ENCODE measurements at places on chromosomes 12 and 14.

DNA sequence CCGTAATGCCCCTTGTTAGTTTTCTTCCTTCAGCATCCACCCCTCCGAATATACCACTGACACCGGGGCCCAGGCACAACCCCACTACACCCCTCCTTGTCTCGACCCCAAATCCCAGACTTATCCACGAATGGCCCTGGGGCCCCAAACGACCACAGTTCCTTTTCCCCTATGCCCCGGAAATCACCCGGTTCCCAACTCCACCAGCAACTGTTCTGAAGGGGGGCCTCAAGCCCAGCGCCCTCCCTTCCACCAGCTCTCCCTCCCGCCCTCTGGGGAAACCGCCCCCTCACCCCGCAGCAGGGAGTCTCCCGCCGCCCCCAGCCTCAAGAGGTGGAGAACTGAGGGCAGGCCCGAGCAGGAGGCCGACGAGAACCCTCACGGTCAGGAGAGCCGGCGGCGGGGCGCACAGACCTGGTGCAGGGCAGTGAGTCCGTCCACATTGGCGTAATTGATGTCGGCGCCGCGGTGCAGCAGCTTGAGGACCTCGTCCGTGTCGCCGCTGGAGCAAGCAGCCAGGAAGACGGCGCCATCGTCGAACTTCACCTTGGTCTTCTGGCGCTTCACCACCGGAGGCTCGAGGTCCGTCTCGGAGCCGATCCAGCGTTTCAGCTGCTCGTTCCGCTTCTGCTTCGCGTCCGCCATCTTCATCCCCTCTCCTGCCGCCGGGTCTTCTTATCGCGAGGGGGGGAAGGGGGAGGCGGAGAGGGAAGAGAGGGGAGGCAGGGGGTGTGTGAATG, 446 bp downstream of the PPP1R12A start:
- H3K4me3 ChIP-seq, result peak overlapping the region; percentile 80
- H3K27me3 ChIP-seq, result no peaks in the 10 kb centered on the region
- DNase-seq, result peak; percentile 93
- H3K4me1 ChIP-seq, result peaks cover 40% of the 10 kb centered on the region
- no peaks in the 10 kb centered on the region for H3K36me3 ChIP-seq
- peak overlapping the region; percentile 98 for H3K27ac ChIP-seq

DNA sequence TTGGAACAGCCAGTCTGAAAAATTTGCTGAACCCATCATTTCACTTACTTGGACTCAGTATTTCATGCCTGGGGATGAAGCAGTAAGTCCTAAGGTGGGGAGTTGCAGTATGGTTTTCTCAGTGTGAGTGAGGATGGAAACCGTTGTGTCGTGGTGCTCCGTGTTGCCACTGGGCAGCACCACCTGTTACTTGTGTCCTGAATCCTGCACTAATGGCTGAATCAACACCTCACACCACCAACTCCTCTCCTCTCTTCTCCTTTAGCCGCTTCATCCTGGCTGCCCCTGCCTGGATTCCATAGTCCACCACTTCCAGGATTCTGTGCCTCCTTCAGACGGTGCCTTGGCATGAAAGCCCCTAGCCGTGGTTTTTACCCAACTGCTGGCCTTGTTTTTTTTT, 3.0 kb upstream of the EP400 start:
- H3K27ac ChIP-seq, result peak overlapping the region; percentile 91
- peaks cover 15% of the 10 kb centered on the region for H3K36me3 ChIP-seq
- peaks cover 25% of the 10 kb centered on the region for H3K4me1 ChIP-seq
- DNase-seq, result no peak

DNA sequence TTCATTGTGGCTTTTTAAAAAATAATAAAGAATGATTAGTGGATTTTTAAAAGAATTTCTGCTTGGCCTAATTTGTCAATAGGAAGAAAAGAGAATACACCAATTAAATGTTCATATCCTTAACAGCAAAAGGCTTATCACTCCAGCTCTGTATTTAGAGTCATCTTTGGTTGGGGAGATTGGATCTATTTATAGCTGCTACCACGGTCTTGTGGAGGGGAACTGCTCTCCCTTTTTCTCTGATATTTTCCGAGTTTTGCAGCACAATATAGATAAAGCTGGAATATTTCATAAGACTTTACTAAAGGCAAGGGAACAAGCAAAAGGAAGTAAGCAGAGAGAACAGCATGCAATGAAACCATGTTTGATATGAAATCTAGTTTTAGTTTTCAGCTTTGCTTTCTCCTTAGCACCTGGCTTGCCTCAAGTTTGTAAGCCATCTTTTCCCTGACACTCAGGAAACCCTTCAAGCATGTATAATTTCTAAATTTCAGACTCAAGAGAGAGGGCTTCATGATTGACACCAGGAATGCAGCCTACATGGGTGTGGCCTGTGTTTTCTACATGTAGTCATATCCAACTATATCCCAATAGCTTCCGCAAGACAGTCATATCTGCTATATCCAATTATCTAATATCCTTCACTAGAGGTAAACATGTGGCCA, 35.2 kb downstream of the BRMS1L start:
- H3K36me3 ChIP-seq, result peaks cover 27% of the 10 kb centered on the region
- H3K4me1 ChIP-seq, result no peaks in the 10 kb centered on the region
- no peak overlapping the region for H3K27ac ChIP-seq
- no peaks in the 10 kb centered on the region for H3K27me3 ChIP-seq
- no peak for DNase-seq
- H3K4me3 ChIP-seq, result no peak overlapping the region

DNA sequence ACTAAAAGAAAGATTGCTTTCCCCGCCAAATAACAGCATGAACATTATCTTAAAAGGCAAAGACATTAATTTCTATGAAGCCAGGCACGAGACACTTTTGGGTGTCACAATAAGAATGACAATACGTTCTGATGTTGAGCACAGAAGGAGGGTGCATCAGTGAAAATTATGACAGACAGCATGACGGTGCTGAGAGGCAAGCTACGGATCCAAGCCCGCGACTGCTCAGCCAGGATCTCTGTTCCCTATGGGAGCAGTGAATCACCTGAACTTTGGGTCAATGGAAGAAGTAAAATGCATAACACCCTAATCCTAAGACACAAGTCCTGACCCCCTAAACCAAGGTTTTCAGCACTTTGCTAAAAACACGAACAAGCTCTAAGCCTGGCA, 51.7 kb downstream of the SLC25A47 start:
- H3K4me1 ChIP-seq, result peaks cover 46% of the 10 kb centered on the region
- peak overlapping the region; percentile 89 for H3K27ac ChIP-seq
- no peak for DNase-seq
- H3K36me3 ChIP-seq, result no peaks in the 10 kb centered on the region
- H3K27me3 ChIP-seq, result no peaks in the 10 kb centered on the region

- no peaks in the 10 kb centered on the region for H3K36me3 ChIP-seq
- H3K4me1 ChIP-seq, result no peaks in the 10 kb centered on the region
- no peak for DNase-seq
- H3K27me3 ChIP-seq, result no peaks in the 10 kb centered on the region
- H3K27ac ChIP-seq, result no peak overlapping the region
- H3K4me3 ChIP-seq, result no peak overlapping the region
These were observed 711.0 kb downstream of the AACS start for GRCh38 chr12:125776212-125776611.

DNA sequence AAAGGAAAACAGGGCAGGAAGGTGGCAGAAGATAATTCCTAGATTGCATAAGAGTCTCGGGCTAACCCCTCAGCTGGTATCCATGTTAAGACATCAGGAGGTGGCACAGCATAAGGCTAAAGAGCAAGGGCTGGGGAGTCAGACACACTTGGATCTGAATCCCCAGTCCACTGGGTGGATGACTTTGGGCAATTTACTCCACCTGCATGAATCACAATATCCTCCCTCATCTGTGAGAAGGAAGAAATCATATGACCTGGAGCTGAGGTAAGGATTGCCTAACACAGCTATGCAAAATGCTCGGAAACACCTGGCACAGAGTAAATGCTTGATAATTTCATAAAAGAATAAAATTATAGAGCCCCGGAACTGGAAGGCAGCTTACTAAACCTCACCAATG, 217.9 kb downstream of the PIK3C2G start:
- H3K27ac ChIP-seq, result no peak overlapping the region
- H3K4me3 ChIP-seq, result no peak overlapping the region
- H3K4me1 ChIP-seq, result no peaks in the 10 kb centered on the region
- no peaks in the 10 kb centered on the region for H3K27me3 ChIP-seq
- DNase-seq, result no peak

- H3K36me3 ChIP-seq, result no peaks in the 10 kb centered on the region
- H3K27ac ChIP-seq, result no peak overlapping the region
- H3K4me1 ChIP-seq, result no peaks in the 10 kb centered on the region
- H3K27me3 ChIP-seq, result no peaks in the 10 kb centered on the region
These were observed 41.8 kb downstream of the SMOC1 start for GRCh38 chr14:69921052-69921451.

GRCh38 chr12:77577791-77578190, 252.9 kb upstream of the NAV3 start:
- no peak overlapping the region for H3K27ac ChIP-seq
- no peak for DNase-seq
- no peaks in the 10 kb centered on the region for H3K4me1 ChIP-seq
- no peaks in the 10 kb centered on the region for H3K36me3 ChIP-seq
- H3K27me3 ChIP-seq, result no peaks in the 10 kb centered on the region

DNA sequence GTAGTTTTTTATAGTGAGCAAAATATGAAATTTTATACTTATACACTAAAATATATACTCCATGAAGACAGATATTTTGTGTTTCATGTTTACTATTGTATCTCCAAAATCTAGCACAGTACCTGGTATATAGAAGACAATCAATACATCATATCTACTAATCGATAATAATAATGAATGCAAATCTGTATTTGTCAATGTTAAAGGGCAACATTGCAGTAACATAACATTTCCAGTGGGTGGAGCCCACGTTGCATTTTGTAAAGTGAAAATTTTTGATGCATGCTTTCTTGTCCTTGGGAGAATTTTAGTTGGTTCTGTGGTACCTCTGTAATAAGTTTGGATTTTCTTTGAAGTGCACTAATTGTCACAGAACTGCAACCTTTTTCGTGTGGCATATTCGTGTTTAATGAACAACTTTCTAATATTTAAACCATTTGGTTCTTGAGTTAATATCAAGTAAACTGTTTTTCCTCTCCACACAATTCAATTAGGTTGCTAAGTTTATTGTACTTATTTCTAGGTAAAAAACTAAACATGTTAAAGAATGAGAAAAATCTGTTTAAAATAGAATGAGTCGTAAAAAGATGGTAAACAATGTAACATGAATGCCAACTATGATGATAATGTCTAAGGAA, 47.4 kb downstream of the AVPR1A start:
- H3K27ac ChIP-seq, result no peak overlapping the region
- no peaks in the 10 kb centered on the region for H3K4me1 ChIP-seq
- no peak for DNase-seq
- no peaks in the 10 kb centered on the region for H3K36me3 ChIP-seq
- H3K4me3 ChIP-seq, result no peak overlapping the region
- H3K27me3 ChIP-seq, result no peaks in the 10 kb centered on the region

DNA sequence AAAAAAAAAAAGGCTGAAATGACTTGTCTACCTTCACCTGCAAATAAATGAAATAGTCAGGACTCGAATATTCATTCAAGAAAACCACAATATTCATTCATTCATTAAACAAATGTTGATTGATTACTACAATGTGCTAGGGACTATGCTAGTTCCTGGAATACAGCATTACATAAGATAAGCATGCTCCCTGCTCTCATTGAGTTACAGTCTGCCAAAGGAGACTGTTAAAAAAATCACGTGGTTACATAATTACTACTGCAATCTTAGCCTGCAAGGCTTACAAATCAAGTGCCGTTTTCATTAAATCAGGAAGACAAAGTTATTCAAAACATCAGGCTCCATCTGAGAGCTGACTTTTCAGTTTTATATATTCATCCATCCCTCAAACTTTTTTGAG, 70.4 kb upstream of the RIC8B start:
- no peaks in the 10 kb centered on the region for H3K36me3 ChIP-seq
- H3K4me3 ChIP-seq, result no peak overlapping the region
- no peaks in the 10 kb centered on the region for H3K27me3 ChIP-seq
- no peak overlapping the region for H3K27ac ChIP-seq
- H3K4me1 ChIP-seq, result no peaks in the 10 kb centered on the region

DNA sequence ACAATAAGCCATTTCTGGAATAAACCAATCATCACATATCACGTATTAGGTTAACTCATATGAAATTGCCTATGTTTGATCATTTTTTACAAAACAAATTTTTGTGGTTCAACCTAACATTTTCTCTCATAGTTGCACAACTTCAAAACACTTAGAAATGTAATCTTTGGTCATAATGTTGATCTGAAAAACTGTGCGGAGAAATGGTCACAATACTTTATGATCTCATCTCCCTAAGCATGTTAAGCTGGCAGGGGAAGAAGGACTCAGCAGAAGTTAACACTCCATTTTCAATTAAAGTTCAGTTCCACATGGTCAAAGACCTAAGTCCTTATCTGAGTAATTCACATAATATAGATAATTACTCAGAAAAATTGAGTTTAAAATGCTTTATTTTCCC, 194.8 kb downstream of the CAPZA3 start:
- no peak for DNase-seq
- peaks cover 12% of the 10 kb centered on the region for H3K4me1 ChIP-seq
- no peaks in the 10 kb centered on the region for H3K27me3 ChIP-seq
- H3K4me3 ChIP-seq, result no peak overlapping the region
- no peaks in the 10 kb centered on the region for H3K36me3 ChIP-seq

- H3K27ac ChIP-seq, result no peak overlapping the region
- no peaks in the 10 kb centered on the region for H3K36me3 ChIP-seq
- no peak for DNase-seq
- no peak overlapping the region for H3K4me3 ChIP-seq
- H3K4me1 ChIP-seq, result no peaks in the 10 kb centered on the region
- H3K27me3 ChIP-seq, result no peaks in the 10 kb centered on the region
These were observed 97.5 kb downstream of the ADCK1 start for GRCh38 chr14:77897374-77897773.

DNA sequence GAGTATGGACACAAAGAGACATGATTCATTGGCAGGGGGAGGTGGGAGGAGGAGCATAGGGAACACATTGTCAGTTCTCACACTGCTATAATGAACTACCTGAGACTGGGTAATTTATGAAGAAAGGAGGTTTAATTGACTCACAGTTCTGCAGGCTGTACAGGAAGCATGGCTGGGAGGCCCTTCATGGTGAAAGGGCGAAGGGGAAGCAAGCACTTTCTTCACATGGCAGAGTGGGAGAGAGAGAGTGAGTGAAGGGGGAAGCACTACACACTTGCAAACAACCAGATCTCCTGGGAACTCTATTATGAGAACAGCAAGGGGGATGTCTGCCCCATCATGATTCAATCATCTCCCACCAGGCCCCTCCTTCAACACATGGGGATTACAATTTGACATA, 391.8 kb downstream of the BMP4 start:
- no peaks in the 10 kb centered on the region for H3K36me3 ChIP-seq
- no peak for DNase-seq
- H3K4me1 ChIP-seq, result peaks cover 9% of the 10 kb centered on the region
- H3K4me3 ChIP-seq, result no peak overlapping the region

- H3K4me1 ChIP-seq, result no peaks in the 10 kb centered on the region
- no peaks in the 10 kb centered on the region for H3K36me3 ChIP-seq
- no peak overlapping the region for H3K27ac ChIP-seq
These were observed 156.2 kb downstream of the KIF26A start for GRCh38 chr14:104294628-104294982.
